Right lung (tissue), 10 donors: ENCODE measurements at places on chromosomes 2 and 18. TPM values are rescaled to one million over a fixed set of nuclear protein-coding genes. Genes with fewer than 3 reads are reported as not detected.
A peak's percentile ranks its signal among the peaks of the same experiment; 100 is the strongest.

GRCh38 chr18:45639408-45639807 lies 24.1 kb downstream of the SLC14A2 start:
- DNase-seq: no peak

- DNase-seq: no peak
Observed at GRCh38 chr2:151711025-151711424, 23.3 kb downstream of the NEB start.

GRCh38 chr18:38241216-38241615 lies 675.6 kb upstream of the CELF4 start:
- DNase-seq: no peak

DNA sequence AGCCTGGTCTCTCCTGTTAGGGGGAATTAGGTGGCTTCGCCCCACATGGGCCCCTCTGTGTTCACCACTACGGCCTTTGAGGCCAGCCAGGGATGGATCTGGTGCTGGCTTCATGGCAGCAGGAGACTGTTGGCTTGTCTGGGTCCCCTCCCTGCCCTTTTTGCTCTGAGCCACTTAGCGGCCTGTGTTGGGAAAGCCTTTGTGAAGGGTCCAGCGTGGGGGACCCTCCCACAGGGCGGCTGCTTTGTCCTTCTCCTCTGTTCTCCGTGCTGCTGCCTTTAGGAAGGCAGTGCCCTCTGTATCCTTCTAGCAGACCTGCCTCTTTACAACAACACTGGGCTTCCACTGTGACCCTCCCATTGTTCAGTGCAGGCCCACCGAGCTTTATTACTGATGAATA lies 118.4 kb downstream of the TSN start:
- DNase-seq: no peak

DNA sequence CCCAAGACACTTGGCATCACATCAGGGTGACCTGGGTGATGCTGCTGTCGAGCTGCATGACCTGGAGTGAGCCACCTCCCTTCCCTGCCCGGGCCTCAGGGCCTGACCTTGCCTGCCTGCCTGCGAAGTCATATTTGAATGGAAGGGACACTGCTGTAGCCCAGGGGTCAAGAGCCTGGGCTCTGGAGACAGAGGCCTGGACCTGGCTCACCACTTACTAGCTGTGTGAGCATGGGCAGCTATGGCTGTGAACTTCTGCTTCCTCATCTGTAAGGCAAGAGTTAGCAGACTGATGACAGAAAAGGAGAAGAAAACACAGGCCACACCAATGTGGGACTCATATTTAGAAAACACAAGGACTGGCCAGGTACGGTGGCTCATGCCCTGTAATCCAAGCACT lies 118.7 kb downstream of the ZFP36L2 start:
- DNase-seq: no peak

GRCh38 chr2:101238930-101239759 lies 13.5 kb upstream of the CNOT11 start:
- peak; percentile 57 for DNase-seq

DNA sequence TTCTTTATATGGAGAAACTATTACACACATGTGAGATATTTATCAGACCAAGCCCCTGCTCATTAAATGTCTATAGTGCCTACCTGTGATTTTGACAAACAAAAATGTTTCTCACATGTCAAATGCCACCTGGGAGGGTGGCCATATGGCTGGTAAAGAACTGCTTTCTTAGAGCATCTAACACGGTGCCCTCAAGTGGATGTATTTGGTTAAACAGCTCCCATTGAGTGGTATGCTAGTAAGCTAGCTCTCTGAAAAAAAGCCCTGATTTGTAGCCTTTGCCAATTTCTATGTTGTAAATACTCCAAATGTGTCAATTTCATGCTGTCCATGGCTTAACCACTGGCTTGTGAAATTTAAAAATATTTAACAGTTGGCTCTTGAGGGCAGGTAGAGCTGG lies 94.6 kb downstream of the PMAIP1 start:
- DNase-seq: no peak

DNA sequence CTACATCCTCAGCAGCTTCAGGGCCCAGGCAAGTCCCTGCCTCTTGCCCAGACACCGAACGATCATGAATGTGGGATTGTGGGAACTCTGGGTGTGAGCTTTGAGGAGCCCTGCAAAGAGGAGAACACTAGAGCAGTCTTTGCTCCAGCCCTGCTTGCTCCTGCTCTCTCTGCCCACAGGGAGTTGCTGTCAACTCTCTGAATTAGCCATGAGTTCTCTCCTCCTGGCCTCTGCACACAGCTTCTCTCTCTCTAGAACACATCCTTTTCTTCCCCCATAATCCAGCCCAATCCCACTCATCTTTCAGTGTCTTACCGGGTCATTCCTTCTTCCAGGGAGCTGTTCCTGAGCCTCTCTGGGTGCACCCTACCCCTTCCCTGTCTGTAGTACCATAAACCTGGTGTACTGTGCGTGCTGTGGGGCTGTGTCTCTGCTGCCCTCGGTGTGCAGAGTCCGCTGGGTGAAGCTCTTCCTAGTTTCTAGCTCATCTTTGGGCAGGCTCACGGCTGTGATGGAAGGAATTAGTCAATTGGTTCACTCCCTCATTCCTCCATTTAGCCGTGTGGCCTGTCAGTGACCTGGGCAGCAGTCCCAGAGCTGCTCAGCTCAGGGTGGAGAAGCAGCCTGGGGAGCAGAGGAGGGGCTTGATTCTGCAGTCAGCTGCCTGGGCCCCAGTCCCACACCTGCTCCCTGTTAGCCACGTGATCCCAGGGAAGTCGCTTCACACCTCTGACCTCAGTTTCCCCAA lies 132.9 kb upstream of the HDAC4 start:
- peak; percentile 17 for DNase-seq

- no peak for DNase-seq
Observed at GRCh38 chr18:9454061-9454703, 21.1 kb upstream of the RALBP1 start.

GRCh38 chr2:101518578-101519492 lies 43.9 kb upstream of the RFX8 start:
- no peak for DNase-seq

- no peak for DNase-seq
Observed at GRCh38 chr2:168892327-168892726, 2.1 kb upstream of the SPC25 start.

DNA sequence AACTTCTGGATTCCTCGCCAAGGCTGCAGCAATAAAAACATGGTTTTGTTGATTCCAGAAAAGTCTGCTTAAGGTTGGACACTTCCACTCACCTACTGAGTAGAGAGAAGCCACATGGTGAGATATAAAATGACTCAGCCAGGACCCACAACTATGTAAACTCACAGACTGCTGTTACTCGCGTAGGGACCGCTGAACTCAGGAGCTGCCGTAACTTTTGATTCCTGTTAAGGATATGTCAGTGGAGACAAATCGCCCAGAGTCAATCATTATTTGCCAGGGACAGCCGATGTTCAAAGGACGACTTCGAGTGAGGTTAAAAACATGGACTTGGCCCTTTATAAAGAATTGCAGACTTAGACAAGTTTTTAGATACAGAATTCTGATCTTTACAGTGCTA lies 25.6 kb downstream of the CYB5A start:
- no peak for DNase-seq

GRCh38 chr18:8800445-8800844 lies 95.1 kb downstream of the MTCL1 start:
- DNase-seq: no peak

DNA sequence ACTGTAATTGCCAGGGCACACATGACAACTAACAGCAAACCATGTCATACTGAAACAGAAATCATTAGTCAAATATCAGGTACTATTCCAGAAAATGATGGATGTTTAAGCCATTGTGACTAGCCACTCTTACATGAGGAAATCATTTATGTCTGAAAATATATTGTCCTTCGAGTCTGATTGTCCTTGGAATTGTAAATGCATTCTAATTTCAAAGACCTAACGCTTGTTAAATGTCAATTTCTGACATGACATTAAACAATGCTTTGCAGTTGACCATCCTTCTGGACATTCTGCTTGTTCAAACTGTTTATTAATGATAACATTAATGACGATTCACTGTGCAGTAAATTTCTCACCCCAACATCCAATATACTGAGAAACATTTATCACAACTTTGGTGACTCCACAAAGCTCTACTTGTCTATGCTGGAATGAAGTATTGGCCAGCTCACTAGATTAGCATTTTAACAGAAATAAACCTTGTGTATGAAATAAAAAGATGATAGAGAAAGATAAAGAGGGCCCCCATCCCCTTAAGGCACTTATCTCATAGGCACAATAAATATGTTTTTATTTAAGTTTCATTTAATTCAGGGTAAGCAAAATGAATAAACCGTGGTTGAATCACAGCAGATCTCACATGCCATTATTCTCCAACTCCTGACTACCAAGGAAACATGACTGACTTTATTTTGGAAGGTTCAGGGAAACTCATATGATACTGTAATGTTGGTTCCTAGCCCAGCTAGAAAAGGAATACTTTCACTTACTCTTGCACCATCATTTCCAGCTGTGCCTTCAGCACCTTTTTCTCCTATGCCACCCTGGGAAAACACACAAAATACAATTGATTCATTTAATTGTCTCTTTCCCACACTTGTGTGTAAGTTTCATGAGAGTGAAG lies 82.3 kb downstream of the COL3A1 start:
- no peak for DNase-seq

DNA sequence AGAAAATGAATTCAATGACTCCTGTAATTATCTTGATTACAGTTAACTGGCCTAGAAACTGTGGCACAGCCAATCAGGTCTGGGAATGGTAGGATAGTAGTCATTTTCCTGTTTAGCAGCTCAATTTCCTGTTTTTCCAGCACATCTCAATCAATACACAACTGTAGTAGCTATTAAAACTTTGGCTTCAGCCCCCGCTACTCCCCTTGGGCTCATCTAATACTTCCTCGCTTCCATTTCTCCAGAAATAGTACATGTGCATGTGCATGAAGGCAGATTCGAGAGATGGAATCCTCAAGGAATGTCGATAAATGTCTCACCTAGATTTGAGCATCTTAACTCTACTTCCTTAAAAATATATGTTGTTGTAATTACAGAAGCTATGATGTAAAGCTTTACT lies 9.7 kb downstream of the COBLL1 start:
- no peak for DNase-seq

DNA sequence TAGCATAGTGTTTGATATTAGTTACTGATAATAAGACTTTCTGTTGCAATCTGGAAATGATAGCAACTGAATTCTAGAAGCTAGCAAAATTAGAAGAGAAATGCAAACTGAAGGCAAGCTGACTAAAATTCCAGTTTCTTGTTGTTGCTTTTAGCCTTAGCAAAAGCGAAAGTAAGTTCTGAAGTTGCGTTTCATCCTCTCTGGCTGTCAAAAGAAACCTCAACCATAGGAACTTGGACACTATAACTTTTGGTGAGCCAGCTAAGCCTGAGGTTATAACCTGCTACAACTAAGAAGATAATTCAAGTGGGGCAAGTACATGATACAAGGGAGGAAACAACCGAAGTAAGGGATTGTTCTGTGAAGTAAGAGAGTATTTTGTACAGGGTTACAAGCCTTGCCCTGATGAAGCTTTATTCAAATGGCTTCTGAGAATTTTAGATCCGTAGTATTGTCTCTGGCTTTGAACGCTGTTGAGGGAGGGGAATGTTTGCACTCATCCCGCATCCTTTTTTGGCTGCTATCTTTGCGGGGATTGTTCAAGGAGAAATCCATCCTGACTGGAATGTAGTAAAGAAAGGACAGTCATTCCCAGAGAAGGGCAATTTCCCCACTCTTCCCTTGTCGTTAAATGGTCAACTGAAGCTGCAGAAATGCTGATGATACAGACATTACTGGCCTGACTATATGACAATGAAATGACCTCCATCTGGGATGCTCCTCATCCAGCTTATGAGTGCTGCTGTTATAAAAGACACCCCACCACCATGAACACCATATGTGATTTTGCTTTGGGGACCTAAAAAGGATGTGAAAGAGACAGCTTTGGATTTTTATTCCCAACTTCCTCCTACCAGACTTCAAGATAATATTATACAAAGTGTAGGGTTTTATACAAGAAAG lies 7.0 kb upstream of the TMX3 start:
- DNase-seq: no peak

GRCh38 chr2:96117701-96118588 lies 1.6 kb upstream of the ADRA2B start:
- no peak for DNase-seq

DNA sequence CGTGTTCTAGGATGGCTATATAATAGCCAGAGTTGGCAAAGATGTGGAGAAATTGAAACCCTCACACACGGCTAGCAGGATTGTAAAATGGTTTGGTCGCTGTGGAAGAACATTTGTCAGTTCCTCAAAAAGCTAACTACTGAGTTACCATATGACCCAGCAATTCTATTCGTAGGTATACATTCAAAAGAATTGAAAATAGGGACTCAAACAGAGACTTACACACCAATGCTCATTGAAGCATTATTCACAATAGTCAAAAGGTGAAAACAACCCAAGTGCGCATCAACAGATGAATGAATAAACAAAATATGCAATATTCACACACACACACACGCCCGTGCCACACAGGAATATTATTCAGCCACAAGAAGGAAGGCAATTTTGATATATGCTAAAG lies 98.7 kb downstream of the PLA2R1 start:
- DNase-seq: no peak

DNA sequence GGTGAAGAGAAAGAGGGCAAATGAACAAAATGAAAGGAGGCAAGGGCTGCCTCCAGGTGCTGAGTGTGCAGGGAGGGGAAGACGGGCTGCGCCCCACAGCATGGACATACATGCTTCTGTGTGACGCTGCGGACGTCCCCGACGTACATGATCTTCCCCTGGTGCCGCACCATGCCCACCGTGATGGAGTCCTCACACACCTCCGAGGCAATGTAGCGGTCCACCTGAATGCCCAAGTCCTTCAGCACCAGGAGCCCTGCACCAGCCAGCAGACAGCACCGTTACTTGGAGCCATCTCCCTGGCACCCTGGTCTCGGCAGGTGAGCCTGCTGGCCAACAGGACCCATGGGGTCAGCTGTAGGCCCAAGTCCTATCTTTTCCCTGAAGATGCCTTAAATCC lies 73.1 kb upstream of the POMC start:
- no peak for DNase-seq

DNA sequence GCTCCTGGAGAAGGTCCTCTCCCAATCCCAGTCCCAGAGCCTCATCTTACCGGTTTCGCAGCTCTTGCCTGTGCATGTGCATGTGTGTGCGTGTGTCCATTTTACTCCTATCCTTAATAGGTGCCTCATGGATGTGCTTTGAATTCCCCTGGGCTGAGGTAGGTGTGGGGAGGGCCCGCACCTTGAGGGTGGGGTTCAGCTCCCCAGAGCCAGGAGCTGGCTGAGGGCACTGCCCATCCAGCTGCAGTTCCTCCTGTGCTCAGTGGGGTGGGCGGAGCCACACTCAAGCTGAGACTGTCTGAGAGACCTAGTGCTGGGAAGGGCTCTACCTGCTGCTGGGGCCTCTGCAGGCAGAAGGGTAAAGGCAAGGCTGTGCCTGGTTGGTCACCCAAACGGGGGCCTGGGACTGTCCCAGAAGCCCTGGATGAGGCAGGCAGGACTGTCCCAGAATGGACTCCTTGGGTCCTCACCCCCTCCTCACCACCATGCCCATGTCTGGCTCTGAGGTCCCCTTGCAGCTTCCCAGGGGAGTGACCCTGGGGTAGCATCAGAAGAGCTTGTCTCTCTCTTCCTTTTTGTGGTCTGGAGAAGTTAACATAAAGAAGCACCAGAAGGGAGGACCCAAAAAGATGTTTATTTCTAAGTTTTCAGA lies 8.9 kb downstream of the GDF7 start:
- no peak for DNase-seq

- DNase-seq: peak; percentile 64
Observed at GRCh38 chr2:48471048-48471474, 58.9 kb upstream of the STON1 start.

The SIX3 gene
- not detected for polyA plus RNA-seq

The BOLA3 gene
- 23.3 TPM for polyA plus RNA-seq

The C2orf78 gene
- polyA plus RNA-seq: not detected

The CHMP1B gene
- 37.4 TPM for polyA plus RNA-seq

The SPATA3 gene
- not detected for polyA plus RNA-seq

The HJURP gene
- 30.2 TPM for polyA plus RNA-seq

The AQP12A gene
- polyA plus RNA-seq: not detected

The CIB4 gene
- 2.3 TPM for polyA plus RNA-seq
